Subcutaneous adipose tissue (tissue), 4 donors: ENCODE measurements at places on chromosomes 5 and 9. TPM values are rescaled to one million over a fixed set of nuclear protein-coding genes. Genes with fewer than 3 reads are reported as not detected.

Gene IRX4
- total RNA-seq = not detected

Gene PRKAA1
- total RNA-seq = 88.7 TPM

Gene GABRG2
- not detected for total RNA-seq

Gene PPP3R2
- total RNA-seq = not detected

Gene BSPRY
- total RNA-seq = not detected

Gene ADGRV1
- total RNA-seq = not detected

Gene CTXN3
- total RNA-seq = not detected

Gene RNF183
- total RNA-seq = not detected

Gene IL5
- total RNA-seq = not detected

Gene C5orf58
- 0.68 TPM for total RNA-seq

Gene NSD1
- total RNA-seq = 35.2 TPM

Gene CDH9
- total RNA-seq = not detected

Gene DND1
- 1.3 TPM for total RNA-seq

Gene ASPN
- total RNA-seq = 7.0 TPM

Gene ELAVL2
- total RNA-seq = not detected

Gene FEM1C
- 24.3 TPM for total RNA-seq

Gene FOXD4L3
- total RNA-seq = not detected

Gene TAF11L5
- not detected for total RNA-seq

Gene MEIKIN
- not detected for total RNA-seq

Gene GRXCR2
- total RNA-seq = not detected

Gene NME5
- total RNA-seq = 2.0 TPM

Gene PRRT1B
- not detected for total RNA-seq

Gene COL15A1
- 60.3 TPM for total RNA-seq

Gene PCDHB10
- total RNA-seq = 2.4 TPM

Gene CCDC112
- 5.1 TPM for total RNA-seq

Gene OR1Q1
- not detected for total RNA-seq

Gene CMBL
- 8.5 TPM for total RNA-seq

Gene PDLIM4
- 3.2 TPM for total RNA-seq

Gene ADAMTS12
- total RNA-seq = 49.4 TPM

Gene DMRT2
- 7.3 TPM for total RNA-seq

Gene IFNK
- total RNA-seq = not detected

Gene SHOC1
- total RNA-seq = not detected

Gene KIF12
- not detected for total RNA-seq

Gene SPAAR
- total RNA-seq = 42.4 TPM

Gene TBC1D9B
- total RNA-seq = 104 TPM

Gene BTNL9
- total RNA-seq = 69.2 TPM

Gene PCDHGA12
- total RNA-seq = 9.2 TPM

Gene ZNF79
- total RNA-seq = 10.0 TPM

Gene SAXO1
- total RNA-seq = not detected

Gene TMEM215
- not detected for total RNA-seq

Gene NR5A1
- not detected for total RNA-seq

Gene HAVCR1
- total RNA-seq = 1.1 TPM

Gene SPTAN1
- 185 TPM for total RNA-seq

Gene LEAP2
- 4.2 TPM for total RNA-seq

Gene B4GALT1
- total RNA-seq = 45.4 TPM

Gene FYB1
- 80.6 TPM for total RNA-seq

Gene NUTM2F
- total RNA-seq = not detected

Gene ANKDD1B
- not detected for total RNA-seq

Gene PCDHGA5
- total RNA-seq = 3.1 TPM

Gene RAB3C
- total RNA-seq = 0.33 TPM

Gene SLC6A7
- total RNA-seq = not detected

Gene CCIN
- 0.38 TPM for total RNA-seq

Gene SOX30
- total RNA-seq = not detected

Gene OGN
- total RNA-seq = 1.3 TPM

Gene LCN9
- not detected for total RNA-seq

Gene CD274
- total RNA-seq = 3.9 TPM
